ENCODE measurements at places on chromosomes 11 and 22.

- DNase-seq, result no peak
These were observed 2.5 kb upstream of the FAM83F start for GRCh38 chr22:39992088-39992826.

DNA sequence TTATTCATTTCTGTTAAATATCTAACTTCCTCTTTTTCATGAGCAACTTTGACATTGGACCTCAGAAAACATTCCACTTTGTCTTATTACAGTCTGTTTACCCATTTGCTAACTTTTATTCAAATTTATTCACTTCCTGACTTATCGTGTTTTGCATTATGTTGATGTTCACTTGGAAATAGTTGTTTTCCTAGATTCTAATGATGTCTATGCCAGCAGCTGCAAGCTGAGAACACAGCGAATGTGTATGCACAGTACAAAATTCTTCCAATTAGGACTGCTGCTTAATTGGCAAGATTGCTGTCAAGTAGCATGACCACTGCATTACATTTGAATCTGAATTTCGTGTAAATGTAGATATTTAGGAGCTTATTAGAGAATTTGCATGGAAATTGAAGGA lies 61.5 kb upstream of the GRIA4 start:
- DNase-seq, result no peak

GRCh38 chr11:84853841-84854497 lies 773.2 kb downstream of the DLG2 start:
- DNase-seq, result no peak

DNA sequence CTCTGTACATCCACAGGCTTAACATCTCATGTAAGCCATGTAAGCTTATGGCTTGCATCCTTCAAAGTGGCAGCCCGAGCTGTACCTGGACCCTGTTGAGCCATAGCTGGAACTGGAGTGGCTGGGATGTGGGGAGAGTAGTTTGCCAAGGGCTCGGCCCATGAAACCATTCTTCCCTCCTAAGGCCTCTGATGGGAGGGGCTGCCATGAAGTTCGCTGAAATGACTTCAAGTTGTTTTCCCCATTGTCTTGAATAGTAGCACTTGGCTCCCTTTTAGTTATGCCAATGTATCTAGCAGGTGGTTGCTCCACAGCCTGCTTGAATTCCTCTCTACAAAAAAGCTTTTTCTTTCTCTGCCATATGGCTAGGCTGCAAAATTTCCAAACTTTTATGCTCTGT lies 5.2 kb upstream of the CHORDC1 start:
- DNase-seq, result no peak

DNA sequence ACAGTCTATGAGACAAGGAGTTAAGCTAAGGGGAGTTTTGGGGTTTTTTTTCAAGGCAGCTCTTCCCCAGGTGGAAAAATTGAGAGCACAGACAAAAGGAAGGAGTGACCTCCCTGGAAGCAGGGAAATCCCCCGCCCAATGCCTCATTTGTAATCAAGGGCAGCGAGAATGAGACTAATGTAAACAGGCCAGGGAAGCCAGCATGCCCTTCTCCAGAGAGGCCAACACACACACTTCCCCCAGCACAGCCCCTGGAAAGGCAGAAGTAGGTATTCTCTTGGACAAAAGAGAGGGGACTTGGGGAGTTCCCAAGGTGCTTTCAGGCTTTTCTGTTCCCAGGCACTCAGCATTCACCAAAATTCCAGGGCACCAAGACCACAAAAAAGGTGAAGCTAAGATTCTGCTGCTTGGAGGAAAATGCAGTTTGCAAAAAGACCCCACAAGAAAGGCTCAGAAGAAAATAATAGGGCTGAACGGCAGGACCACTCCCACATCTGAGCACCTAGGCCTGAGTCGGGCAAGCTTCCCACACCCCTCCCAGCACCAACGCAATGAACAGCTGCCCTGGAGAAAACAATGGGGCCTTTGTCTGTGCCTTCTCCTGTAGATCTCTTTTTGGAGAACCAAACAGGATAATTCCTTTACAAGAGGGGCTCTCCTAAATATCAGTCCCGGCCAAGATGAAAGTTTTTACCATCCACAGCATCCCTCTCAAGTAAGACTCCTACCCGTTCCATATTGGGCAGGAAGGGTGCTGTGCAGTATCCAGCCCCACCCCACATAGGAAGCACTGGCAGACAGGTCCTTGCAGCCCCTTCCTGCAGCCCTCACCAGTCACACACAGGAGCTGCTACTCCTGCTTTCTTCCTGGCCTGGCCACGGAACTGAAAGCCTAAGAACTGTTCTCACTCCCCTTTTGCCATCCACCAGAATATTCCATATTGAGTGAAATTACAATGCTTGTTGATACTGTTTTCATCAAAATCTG lies 70.7 kb upstream of the AKIP1 start:
- DNase-seq, result no peak

GRCh38 chr22:48950151-48950915 lies 877.3 kb downstream of the BRD1 start:
- DNase-seq, result no peak

- no peak for DNase-seq
These were observed 6.8 kb upstream of the OR10A2 start for GRCh38 chr11:6855971-6856541.

GRCh38 chr22:45441138-45441537 lies 27.6 kb downstream of the RIBC2 start:
- no peak for DNase-seq

GRCh38 chr22:19644314-19645223 lies 69.7 kb upstream of the SEPTIN5 start:
- DNase-seq, result no peak
